ENCODE measurements at places on chromosomes 1 and 21.

DNA sequence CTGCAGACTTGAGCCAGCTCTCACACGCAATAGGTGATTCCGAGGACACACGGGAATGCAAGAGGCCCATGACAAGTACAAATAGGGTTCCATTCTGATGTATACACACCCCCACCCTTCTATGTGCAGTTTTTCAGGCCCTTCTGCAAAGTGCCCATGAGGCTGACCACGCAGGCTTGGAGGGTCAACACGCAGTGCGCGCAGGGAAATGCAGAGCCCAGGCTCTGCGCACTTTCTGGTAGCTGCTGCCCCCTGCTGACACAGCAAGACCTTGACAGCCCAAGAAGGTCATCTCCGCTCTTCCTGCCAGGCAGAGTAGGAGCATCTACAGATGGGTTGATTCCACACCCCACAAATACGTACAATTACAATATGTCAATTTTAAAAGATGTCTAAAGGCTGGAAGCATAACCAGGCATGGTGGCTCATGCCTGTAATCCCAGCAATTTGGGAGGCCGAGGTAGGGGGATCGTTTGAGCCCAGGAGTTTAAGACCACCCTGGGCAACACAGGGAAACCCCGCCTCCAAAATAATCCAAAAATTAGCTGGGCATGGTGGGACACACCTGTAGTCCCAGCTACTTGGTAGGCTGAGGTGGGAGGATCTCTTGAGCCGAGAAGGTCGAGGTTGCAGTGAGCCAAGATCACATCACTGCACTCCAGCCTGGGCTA lies 18.5 kb downstream of the SH3BP5L start:
- no peak for DNase-seq

DNA sequence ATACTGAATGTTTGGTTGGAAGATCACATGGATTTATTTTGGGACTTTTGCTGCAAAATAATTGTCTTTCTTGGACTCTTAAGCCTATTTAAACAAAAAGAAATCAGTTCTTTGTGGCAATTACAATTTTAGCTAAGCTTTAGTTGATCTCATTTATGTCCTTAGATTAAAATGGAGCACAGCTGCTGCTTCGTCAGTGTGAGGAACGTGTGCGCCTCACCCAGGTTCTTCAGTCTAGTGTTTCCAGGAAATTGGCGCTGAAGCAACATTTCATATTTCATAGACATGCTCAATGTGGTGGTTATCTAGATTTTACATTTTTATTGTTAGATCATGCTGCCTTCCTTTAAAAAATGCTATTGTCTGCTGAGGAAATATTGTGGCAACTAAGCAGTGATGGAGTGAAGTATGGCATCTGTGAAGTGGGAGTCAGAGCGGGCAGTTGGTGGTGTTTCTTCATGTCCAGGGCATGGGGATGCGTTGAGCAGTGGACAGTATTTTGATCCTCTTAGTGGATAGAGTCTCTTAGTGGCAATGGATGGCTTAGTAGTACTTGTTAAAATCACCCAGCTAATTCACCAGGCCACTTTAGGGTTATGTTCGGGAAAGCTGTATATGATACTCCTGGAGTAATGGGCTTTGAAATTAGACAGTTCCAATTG lies 5.6 kb downstream of the DDI2 start:
- no peak for DNase-seq

DNA sequence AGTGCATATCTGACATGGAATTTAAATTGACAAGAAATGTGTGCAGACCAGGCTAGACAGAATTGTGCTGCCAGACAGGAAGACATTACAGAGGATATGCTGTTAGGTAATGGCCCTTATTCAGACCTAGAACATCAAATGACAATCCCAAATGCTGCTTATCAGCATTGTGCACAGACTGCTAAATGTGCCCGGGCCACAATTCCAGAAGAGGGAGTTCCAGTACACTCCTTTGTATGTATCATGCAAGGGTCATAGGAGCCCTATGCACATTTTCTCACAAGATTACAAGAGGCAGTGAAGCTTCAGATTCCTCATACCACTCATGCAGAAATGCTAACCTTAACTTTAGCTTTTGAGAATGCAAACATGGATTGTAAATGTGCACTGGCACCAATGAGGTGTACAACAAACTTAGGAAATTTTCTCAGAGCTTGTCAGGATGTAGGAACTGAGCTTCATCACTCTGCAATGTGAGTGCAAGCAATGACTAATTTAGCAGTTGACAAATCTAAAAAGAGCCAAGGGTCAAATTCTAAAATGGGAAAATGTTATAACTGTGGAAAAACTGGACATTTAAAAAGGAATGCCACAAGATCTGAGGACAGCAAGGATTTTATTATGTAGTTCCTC lies 273.5 kb downstream of the COL11A1 start:
- DNase-seq = no peak

GRCh38 chr1:167837326-167837725 lies 76.6 kb downstream of the ADCY10 start:
- DNase-seq = no peak

DNA sequence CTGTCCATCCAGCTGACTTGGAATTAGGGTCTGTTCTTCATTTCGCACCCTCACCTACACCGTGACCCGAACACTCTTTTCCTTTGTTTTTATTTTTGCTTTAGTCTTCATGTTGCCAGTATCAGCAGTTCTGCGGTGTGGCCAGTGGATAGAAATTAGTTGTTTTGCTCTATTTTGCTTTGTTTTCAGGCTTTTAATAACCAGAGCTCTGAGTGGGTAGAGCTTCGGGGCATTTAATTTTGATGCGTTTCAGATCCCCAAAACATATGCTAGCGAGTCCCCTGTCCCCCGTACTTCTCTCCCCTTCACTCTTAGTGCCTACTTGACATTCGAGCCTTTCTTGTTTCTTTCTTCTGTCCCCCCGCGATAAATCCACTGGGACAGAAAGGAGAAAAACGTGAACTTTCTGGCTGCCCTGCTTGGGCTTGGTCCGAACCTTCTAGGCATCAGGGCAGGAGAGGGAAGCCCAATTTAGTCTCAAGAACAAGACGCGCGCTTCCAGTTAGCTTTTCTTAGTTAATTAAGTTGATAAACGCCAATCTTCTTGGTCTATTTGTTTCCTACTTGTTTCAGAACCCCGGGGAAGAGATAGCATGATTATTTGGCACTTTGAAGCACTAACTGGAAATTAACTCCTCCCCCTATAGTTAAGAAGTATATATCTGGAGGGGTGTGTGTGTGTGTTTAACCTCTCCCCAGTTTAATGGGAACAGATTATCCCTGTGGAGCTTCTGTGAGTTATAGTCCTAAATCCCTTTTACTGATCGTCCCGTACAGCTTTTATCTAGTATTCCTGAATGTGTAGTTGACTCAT lies 839 bp downstream of the SWT1 start:
- no peak for DNase-seq

- no peak for DNase-seq
Measured at GRCh38 chr21:16409352-16409751, 679.6 kb downstream of the USP25 start.

DNA sequence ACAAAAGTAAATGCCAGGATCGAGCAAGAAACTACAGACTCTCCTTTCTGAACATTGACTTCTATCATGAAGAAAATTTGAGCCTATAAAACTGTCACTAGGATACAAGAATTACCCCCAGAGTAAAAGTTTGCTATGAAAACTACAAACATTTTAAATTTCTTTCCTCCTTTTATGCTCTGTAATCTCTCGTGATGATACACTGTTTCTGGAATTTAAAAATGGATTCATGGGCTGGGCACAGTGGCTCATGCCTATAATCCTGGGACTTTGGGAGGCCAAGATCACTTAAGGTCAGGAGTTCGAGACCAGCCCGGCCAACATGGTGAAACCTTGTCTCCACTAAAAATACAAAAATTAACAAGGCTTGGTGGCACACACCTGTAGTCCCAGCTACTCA lies 181.3 kb downstream of the ZNF281 start:
- DNase-seq = no peak

- DNase-seq = no peak
Measured at GRCh38 chr1:152539901-152540300, 25.6 kb downstream of the CRCT1 start.

DNA sequence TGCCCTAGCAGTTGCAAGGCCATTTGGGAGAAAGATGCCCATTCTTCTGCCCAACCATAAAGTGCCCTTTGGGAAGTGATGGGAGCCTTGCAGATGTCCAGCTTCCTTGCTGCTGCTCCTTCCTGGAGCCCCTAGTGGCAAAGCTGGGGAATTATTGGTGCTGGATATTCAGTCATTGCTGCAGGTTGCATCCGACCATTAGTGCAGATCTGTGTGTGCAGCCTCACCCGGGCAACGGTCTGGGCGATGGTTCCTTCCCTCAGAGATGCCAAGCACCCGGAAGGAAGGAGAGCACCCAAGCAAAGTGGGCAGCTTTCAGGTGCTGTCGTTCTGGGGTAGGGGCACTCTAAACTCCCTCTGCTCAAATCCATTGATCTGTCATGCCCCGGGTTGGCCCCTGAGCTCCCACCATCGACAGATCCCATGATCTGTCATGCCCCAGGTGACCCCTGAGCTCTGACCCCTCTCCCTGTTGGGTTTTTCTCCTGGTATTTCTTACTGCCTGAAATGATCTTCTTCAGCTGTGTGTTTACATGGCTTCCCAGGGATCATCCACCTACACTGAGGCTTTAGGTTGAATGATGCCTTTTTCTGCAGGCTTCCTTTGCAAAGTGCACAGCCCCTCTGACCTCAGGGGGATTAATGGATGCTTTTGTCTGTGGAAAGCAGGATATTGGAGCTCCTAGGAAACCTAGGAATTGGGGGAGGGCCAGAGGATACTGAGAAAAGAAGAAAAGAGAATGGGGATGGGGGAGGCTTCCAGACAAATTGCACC lies 467.5 kb downstream of the PTPRU start:
- DNase-seq = no peak

- DNase-seq = no peak
Measured at GRCh38 chr1:147902253-147902845, at the start of gene GJA8. Gene GJA8 (plus strand): TSS chr1:147902795. CDS start chr1:147907956, 5,161 bp downstream.
